Pancreas (tissue), 10 donors: ENCODE measurements at places on chromosomes 4 and X.

DNA sequence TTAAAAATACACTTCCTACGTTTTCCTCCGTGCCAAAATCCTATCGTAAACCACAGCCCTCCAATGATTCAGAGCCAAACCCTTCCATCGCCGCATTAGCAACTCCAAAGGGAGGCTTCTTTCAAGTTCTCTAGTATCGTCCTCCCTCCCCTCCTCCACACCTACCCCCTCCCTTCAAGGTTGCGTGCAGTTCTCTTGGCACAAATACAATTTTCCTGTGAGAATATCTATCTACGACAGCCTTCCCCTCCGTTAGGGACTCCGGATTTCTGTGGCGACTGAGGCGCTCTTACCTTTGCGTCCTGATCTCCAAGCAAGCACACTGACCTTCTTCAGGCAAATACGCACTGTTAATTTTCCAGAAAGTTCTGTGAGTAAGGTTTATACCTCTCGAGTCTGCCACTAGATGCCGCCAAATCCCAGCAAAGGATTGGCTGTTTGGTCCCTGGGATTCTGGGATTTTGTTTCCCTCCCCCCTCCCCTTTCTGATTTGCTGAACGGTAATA, 1.2 kb upstream of the MORF4L2 start:
- DNase-seq, result peak; percentile 71

- no peak for DNase-seq
Observed at GRCh38 chr4:110953191-110953590, 330.3 kb upstream of the PITX2 start.

- DNase-seq, result no peak
Observed at GRCh38 chr4:113327494-113327893, 278.0 kb downstream of the ANK2 start.

- DNase-seq, result no peak
Observed at GRCh38 chr4:183788308-183788905, 116.7 kb upstream of the STOX2 start.

DNA sequence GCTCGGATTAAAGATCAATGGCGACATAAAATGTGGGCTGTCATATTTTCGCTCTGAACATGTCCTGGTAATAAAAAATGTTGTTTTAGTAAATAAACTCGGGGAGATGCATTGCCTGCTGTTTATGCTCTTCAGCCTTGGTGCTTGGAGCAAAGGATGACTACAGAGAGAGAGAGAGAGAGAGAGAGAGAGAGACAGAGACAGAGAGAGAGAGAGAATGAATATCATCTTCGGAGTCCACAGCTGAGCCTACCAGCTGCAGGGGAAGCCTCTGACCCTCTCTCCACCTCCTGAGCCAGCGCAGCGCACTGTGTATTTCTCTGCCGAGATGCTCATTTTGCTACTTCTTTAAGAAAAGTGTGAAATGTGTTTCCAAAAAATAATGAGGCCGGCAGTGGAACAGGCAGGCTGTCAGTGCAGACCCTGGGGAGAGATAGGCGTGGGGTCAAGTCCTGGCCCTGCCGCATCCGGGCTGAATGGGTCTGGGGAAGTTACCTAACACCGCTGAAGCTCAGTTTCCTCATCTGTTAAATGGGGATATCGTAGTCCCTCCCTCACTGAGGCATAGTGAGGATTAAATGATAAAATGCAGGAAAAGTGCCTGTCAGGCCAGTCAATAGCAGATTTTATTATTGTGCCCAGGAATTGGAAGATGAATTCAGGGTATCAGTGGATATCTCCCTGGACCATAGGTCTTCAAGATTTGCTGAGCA, 58.5 kb upstream of the LGI2 start:
- no peak for DNase-seq

GRCh38 chr4:86403575-86403974, 43.7 kb upstream of the MAPK10 start:
- no peak for DNase-seq

DNA sequence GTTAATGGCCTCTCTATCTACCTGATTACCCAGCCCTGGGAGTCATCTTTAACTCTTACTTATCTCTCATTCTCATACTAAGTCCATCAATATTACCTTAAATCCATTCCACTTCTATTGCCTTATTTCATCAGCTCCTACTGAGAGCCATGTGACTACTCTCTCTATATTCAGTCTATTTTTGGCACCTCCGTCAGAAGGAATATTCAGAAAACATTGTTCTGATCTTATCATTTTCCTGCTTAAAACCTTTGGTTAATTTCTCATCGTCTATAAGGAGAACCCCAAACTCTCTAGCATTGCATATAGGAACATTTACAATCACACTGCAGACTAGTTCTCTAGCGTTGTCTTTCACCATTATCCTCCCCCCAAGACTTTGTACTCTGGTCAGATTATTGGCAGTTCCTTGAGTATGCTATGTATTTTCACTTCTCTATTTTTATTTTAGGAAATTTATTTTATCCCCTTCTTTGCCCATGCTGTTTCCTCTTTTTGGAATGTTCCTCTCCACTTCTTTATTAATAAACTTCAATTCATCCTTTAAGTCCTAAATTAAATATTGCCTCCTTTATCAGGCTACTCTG, 13.7 kb upstream of the AMMECR1 start:
- no peak for DNase-seq

DNA sequence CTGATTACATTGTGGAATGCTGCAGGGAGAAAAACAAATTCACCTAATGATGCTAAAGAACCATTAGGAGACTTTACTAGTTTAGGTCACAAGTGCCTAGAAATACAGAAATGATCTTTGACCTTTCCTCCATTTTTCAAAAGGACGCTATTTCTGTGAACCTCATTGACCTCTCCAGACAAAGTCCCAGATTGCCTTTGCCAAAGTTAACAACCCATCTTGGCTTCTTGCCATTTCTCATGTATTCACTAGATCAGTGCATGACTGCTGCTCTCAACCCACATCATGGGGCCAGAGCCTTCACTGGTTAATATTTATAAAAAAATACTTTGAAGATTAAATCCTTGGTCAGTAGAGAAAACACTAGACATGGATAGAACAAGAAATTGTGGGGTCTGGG, 19.9 kb upstream of the AR start:
- DNase-seq, result no peak

- no peak for DNase-seq
Observed at GRCh38 chrX:80810365-80810978, 795 bp upstream of the BRWD3 start.

DNA sequence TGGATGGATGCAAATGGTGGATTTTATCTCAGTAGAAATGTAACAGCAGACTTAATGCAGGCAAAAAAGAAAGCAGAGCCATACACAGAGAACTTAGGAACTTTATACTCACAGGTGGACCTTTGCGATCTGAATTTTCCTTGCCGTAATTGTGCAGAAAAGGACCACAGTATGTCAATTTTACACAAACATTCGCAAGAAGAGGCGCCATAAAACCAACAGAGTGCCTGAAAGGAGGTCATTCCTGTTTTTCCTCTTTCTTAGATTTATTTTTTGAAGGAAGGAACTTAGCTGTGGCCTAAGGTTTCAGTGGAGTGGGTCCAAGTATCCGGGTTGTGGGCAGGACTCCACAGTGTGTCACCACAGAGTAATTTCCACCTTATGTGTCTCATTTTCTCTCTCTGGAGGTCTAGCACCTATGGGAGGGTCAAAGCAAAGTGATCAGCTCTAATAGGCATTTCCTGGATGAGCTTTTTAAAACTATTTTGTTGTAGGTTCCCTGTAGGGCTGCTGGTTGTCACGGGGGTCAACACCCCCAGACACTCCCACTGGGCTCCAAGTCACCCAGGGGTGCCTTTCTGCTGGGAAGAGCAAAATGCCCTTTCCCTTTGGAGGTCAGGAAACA, 24.7 kb upstream of the PBDC1 start:
- DNase-seq, result no peak

GRCh38 chr4:188649635-188650034, 510.4 kb downstream of the TRIML1 start:
- DNase-seq, result no peak

GRCh38 chr4:47462799-47463234, 685 bp downstream of the COMMD8 start:
- no peak for DNase-seq

DNA sequence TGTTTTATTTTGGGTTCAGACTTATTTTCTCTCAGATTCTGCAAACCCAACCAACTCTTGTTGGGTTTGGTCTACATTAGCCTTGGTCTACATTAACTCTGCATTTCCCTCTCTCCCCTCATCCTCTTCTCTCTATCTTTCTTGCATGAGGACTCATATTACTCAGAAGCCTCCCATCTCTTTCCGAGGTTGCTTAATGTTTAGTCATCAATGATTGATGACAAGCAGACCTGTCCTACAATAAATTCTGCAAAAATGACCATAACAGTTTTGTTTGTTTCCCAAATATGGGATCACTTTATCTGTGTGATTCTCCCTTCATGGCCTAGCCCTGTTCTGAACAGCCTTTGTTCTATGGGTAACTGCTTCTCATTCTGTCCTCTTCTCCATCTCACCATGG, 75.2 kb downstream of the GABRB1 start:
- no peak for DNase-seq

GRCh38 chr4:109913596-109914241, 1.0 kb downstream of the EGF start:
- DNase-seq, result no peak

GRCh38 chrX:24169211-24169610, 19.7 kb downstream of the ZFX start:
- DNase-seq, result no peak

- DNase-seq, result no peak
Observed at GRCh38 chrX:103330681-103331288, 746 bp downstream of the TCEAL7 start.

DNA sequence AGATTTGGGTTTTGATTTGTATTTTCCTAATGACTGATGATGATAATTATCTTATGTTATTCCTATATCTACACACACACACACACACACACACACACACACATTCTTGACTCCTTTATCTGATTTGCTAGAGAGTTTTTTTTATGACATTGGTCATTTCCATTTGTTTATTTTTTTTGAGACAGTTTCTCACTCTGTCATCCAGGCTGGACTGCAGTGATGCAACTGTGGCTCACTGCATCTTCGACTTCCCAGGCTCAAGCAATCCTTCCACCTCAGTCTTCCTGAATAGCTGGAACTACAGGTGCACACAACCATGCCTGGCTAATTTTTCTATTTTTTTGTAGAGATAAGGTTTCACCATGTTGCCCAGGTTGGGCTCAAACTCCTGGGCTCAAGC, 6.7 kb downstream of the ZNF81 start:
- no peak for DNase-seq
